ENCODE measurements at places on chromosomes 13 and 19.
A peak's percentile ranks its signal among the peaks of the same experiment; 100 is the strongest.

GRCh38 chr13:25345576-25345975 is 26.2 kb upstream of the ATP8A2 start:
- DNase-seq: no peak

DNA sequence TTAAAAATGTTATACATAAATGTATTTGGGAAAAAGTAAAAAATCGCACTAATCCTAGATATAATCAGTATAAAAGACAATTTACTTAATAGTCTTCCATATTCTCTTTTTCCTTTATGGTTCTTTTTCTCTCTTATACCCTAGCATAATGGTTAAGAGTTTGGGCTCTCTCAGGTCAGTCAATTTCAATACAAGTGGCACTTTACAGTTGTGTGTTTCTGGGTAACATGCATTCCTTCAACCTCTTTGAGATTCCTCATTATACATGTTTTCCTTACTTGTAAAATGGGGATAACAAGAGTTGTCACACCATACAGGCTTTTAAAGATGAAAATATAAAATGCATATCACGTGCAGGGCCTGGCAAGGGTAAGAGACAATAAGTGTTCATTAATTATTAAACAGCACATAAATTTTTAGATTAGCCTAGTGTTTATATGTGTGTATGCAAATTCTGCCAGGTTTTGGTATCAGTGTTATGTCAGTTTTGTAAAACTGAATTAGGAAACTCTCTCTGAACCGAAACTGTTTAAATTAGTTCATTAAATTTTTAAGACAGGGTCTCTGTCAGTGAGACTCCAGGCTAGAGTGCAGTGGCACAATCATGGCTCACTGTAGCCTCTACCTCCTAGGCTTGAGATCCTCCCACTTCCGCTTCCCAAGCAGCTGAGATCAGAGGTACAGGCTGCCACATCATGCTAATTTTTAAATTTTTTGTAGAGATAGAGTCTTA is 49.8 kb downstream of the ELF1 start:
- DNase-seq: no peak

GRCh38 chr19:4389511-4390016 is 10.8 kb downstream of the SH3GL1 start:
- no peak for DNase-seq

DNA sequence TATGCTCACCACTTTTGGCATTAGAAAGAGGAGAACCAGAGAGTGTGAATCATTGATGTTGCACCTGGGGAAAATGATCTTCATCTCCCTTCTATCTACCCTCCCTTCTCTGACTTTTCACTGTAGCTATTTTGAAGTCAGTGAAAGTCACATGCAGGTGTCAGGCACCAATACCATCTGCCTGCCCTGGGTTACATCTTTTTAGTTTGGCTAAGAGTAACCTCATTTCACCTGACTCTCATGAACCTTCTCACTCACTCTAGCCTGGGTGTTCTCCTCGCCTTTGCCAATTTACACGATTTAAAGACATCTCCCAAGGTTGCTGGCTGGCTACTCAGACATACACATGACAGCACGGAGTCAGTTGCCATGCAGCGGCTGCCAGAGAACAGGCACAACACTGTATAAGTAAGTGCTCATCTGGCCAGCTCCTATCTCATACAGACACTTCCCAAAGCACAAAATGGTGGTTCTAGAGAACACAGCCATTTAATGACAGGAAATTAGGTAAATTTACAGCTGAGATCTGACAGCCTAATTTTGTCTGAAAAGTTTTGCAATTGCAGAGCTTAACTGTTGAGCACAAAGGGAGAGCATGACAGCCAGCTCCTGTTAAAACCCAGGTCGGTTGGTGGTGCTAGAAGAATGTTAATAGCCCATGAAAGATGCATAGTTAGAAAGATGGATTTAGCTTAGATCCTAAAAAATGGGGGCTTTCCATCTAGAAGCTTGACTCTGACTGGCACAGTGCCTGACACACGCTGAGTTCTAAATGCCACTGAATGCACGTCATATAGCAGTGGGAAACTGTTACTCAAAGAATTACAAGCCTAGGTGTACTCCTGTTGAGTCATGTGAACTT is 32.5 kb downstream of the LCP1 start:
- no peak for DNase-seq

DNA sequence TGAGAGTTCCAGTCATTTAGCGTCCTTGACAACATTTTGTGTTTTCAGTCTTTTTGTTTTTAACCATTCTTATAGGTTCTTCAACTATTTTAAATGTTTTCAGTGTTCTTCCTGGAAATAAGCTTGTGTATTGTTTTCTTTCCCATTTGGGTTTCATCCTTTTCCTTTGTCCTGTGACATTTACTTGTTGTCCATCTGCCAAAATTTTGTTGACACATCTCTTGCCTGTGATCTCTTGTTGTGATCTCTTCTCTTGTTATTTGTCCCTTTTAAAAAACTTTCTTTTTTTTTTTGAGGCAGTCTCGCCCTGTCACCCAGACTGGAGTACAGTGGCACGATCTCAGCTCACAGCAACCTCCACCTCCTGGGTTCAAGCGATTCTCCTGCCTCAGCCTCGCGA is 96.5 kb downstream of the PDS5B start:
- no peak for DNase-seq

- peak; percentile 50 for DNase-seq
Observed at GRCh38 chr19:46372901-46373490, 26.1 kb downstream of the PPP5C start.

GRCh38 chr13:50794226-50794625 is 49.3 kb downstream of the DLEU7 start:
- no peak for DNase-seq

GRCh38 chr13:27978301-27978968 is 9.3 kb upstream of the CDX2 start:
- DNase-seq: no peak

GRCh38 chr13:62875118-62875640 is 1459.5 kb upstream of the PCDH20 start:
- DNase-seq: no peak

DNA sequence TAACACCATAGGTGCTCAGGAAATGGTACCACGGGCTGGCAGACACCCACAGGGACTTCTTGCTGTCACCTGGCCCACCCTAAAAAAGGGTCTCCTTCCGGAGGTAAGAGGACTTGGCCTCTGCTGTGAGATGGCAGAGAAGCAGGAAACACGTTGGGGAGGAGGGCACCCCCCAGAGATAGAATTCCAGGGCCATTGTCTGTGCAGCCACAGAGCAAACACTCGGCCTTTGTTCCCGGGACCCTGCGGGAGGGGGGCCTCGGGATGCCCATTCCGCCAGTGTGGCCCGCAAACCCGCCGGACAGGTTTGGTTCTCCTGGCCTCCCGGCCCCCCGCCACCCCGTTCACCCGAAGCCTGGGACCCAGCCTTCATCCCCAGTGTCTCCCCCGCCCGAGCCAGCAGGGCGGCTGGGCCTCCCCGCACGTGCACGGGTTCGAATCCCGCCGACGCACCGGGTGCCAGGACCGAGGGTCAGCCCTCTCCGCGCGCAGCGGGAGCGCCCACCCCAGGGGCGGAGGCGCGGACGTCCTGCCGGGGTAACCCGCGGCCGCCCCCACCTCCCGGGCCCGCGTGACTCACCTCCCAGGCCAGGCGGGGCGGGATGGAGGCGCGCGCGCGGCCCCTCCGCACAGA is 714 bp downstream of the PLPP2 start:
- no peak for DNase-seq

GRCh38 chr19:2207991-2208860 is 27.9 kb downstream of the PLEKHJ1 start:
- peak; percentile 75 for DNase-seq

DNA sequence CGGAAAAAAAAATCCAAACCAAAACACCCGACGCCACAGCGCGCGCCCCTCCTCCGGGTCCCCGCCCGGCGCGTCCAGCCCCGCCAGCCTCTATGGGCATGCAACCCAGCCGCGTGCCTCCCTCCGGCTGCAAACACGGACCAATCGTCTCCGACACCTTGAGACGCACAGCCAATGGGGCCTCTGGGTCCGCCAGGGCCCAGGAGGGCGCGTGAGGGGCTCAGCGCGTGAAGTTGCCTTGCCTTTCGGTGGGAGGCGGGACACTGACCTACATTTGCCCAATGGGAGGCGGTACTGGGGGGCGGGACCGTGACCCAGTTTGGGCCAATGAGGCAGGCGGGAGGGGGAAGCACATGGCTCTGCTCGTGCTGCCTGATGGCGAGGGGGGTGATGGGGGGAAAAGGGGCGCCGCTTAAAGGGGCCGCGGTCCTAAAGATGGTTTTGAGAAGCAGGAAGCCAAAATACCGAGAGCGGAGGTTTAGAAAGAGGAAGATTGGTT is 319 bp upstream of the DBP start:
- peak; percentile 99 for DNase-seq

DNA sequence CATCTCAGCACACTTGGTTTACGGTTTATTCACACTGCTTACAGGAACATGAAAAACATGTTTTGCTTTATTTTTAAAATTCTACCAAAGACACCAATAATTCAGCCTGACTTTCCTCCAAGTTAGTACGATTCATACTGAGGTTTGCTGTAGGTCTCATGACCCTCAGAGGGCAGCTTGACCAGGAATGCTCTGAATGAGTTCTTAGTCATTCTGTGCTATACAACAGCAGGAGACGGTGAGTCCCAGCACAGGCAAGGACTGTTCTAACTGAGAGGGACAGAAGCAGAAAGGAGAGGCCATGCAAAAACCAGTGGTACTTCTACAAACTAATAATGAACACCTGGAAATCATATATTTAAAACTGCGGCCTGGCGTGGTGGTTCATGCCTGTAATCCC is 6.4 kb downstream of the GRTP1 start:
- peak; percentile 3 for DNase-seq

- DNase-seq: no peak
Observed at GRCh38 chr19:12751635-12752034, at the start of gene BEST2. Gene BEST2 (plus strand): TSS chr19:12751791. CDS start chr19:12752593, 802 bp downstream.

DNA sequence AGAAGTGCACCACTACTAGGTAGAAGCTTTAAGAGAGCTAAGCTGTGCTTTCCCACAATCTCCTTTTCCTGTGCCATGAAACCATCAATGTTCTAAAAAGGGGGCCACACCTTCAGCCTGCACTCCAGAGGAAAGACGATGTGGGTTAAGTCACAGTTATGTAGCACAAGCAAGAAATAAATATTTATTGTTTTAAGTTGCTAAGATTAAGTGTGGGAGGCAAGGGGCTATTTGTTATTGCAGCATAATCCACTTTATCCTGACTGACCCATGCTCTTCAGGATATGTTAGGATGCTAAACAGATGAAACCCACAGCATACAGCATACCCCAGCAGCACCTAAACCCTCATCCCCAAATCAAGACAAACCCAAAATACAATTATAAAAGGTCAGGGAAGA is 64.7 kb downstream of the MBD3L2B start:
- DNase-seq: no peak

GRCh38 chr13:85497652-85498051 is 301.6 kb downstream of the SLITRK6 start:
- DNase-seq: no peak

DNA sequence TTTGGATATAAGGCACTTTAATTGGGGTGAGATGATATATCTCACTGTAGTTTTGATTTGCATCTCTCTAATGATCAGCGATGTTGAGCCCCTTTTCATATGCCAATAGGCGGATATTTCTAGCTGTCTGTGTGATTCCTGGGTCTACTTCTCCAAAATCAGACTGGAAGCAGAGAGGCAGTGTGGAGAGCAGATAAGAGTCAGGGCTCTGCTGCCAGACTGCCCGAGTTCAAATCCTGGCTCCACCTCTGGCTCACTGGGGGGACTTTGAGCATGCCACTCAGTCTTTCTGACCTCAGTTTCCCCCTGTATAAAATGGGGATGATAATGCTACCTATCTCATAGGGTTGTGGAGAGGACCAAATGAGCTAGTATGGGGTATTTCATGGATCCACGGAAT is 24.0 kb upstream of the ACP7 start:
- no peak for DNase-seq

GRCh38 chr13:20923272-20923671 is 20.7 kb upstream of the XPO4 start:
- DNase-seq: no peak

- no peak for DNase-seq
Observed at GRCh38 chr13:79986890-79987289, 354.0 kb downstream of the SPRY2 start.

DNA sequence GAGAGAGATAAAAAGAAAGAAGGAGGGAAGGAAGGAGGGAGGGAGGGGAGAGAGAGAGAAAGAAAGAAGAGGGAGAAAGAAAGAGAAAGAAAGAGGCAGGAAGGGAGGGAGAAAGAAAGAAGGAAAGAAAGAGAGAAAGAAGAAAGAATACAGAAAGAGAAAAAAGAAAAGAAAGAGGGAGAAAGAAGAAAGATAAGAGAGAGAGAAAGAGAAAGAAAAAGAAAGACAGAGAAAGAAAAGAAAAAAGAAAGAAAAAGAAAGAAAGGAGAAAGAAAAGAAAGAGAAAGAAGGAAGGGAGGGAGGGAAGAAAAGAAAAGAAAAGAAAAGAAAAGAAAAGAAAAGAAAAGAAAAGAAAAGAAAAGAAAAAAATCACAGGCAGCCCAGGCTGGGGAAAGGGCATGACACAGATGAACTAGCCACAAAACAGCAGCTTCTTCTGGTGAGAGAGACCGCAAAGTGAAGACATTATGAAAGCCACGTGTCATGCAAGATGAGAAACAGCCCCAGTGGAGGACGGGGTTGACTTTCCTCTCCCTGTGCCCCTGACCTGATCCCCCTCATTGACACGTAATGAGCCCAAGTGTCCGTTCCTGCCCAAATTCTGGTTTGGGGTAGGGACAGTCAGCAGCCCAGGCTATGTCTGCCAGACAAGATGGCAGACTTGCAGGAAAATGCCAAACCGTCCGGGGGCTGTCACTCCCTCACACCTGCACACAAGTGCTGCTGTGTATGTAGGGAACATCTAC is 102.1 kb downstream of the INSR start:
- no peak for DNase-seq

- DNase-seq: no peak
Observed at GRCh38 chr19:625257-625656, 8.1 kb downstream of the POLRMT start.

GRCh38 chr13:111922086-111922485 is 144.9 kb upstream of the SOX1 start:
- no peak for DNase-seq

GRCh38 chr13:88042489-88042888 is 371.3 kb downstream of the SLITRK5 start:
- no peak for DNase-seq

DNA sequence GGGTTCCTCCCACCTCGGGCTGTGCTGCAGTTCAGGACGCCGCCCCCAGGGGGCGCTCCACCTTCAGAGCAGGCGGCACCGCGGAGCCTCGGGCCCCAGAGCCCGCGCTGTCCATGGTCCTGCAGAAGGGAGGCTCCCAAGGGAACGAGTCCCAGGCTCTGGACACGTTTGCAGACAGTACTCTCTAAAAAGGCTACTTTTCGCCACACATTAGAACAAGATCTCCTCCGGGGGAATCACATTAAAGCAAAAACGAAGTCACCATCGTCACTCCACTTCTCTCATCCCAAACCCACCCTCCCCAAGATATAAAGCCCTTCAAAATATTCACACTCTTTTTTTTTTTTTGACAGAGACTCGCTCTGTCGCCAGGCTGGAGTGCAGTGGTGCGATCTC is 4.6 kb upstream of the SIGLEC10 start:
- peak; percentile 86 for DNase-seq

DNA sequence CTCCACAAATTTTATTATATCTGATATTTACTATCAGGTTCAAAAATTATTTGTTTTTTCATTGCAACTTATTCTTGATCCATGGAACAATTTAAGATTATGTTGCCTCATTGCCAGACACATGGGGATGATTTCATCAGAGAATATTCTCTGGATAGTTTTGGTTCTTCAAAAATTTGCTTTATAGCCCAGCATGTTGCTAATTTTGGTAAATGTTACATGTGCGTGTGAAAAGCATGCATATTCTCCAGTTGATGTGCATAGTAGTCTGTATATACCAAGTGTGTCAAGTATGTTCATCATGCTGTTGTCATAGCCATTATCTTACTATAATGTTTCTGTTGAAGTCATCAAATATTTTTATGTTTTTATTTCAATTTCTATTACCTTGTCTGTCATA is 122.3 kb downstream of the RFC3 start:
- DNase-seq: no peak
